ENCODE measurements at places on chromosomes 1 and 21. TPM values are rescaled to one million over a fixed set of nuclear protein-coding genes. Genes with fewer than 3 reads are reported as not detected.
A peak's percentile ranks its signal among the peaks of the same experiment; 100 is the strongest.

- H3K27ac ChIP-seq, result no peak overlapping the region
- peaks cover 5% of the 10 kb centered on the region for H3K4me1 ChIP-seq
- H3K36me3 ChIP-seq, result no peaks in the 10 kb centered on the region
- H3K27me3 ChIP-seq, result no peaks in the 10 kb centered on the region
- no peak overlapping the region for H3K4me3 ChIP-seq
These were observed 27.3 kb upstream of the EPHA2 start for GRCh38 chr1:16183179-16183578.

The GPR52 gene
- 3.4 TPM for total RNA-seq

The AMPD1 gene
- not detected for total RNA-seq

- no peaks in the 10 kb centered on the region for H3K36me3 ChIP-seq
- H3K4me1 ChIP-seq, result no peaks in the 10 kb centered on the region
- H3K4me3 ChIP-seq, result no peak overlapping the region
- H3K27ac ChIP-seq, result no peak overlapping the region
- no peak for DNase-seq
These were observed 93.4 kb upstream of the CASZ1 start for GRCh38 chr1:10889650-10890353.

The CCDC181 gene
- total RNA-seq, result 0.17 TPM

DNA sequence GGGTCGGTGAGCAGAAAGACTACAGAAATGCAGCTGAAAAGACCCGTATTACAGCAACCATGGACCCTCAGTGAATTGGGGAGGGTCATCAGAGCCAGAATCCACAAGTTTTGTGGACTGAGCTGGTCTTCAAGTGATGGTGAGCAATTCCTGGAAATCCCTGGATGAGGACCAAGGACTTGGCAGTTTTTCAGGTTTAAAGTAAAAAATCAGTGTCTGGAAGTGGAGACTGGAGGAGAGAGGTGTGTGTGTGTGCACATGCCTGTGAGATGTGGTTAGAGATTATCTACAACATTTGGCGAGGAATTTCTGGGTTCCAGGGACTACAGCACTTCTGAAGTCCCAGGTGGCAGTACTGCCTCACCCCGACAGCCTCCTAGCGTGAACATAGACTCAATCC is 56.4 kb downstream of the KIRREL1 start:
- no peaks in the 10 kb centered on the region for H3K36me3 ChIP-seq
- H3K27me3 ChIP-seq, result no peaks in the 10 kb centered on the region
- H3K4me3 ChIP-seq, result no peak overlapping the region

DNA sequence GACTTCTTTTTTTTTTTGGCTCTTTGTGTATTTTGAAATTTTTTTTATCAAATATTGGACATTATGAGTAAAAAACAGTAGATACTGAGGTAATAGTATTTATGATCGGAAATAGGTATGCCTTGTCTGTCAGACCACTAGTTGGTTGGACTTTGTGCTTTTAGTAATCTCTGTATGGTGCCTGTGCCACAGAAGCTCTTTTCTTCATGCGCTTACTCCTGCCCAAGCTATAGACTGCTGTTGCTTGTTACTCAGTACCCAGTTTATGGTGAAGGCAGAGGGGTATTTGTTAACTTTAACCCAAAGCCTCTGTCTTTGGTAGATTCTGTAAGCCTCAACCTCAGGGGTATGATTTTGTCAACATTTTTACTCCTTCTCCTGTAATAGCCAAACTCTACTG is 8.6 kb downstream of the SLC30A7 start:
- no peak overlapping the region for H3K27ac ChIP-seq
- peaks cover 28% of the 10 kb centered on the region for H3K4me1 ChIP-seq
- DNase-seq, result no peak
- H3K4me3 ChIP-seq, result no peak overlapping the region
- peaks cover 31% of the 10 kb centered on the region for H3K36me3 ChIP-seq

DNA sequence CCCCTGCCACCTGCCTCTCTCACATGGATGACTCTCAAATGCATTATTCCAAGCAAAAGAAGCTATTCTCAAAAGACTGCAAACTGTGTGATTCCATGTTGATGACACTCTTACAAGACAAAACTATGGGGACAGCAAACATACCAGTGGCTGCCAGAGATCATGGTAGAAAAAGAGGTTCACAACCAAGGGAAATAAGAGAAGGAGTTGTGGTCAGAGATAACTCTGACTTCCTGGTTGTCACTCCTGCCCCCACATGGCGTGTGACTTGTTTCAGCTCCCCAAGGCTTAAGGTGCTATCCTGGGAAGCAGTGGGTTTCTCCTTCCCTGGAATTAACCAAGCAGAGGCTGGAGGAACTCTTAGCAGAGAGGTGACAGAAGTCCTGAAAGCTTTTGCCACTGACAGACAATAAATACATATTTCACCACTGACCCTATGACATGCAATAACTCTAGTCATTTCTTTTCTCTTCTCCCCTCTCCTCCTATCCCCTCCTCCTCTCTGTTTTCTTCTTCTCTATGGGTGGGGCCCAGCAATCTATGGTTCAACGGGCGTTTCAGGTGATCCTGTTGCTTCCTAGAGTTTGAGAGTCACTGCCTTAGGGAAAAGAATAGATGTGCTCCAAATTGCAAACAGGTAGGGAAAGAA is 185.1 kb downstream of the FCRL5 start:
- no peak overlapping the region for H3K4me3 ChIP-seq
- no peak for DNase-seq
- H3K4me1 ChIP-seq, result no peaks in the 10 kb centered on the region
- H3K27ac ChIP-seq, result no peak overlapping the region

DNA sequence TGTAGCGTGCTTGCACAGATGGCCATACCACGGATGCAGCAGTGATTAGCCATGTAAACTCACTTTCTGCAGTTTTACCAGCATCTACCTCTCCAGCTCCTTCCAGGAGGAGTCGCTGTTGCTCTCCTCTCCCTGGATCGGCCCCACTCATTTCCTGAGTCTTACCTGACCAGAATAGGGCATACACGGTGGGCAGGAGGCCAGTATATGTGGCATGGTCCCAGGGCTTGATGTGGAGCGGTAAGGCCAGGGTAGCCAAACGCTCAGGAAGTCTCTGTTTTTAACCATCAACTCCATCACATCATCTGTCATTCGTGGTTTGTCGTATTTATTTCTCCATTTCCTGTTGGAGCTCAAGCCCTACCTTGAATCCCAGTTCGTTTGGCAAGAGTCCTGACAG is 163.4 kb upstream of the USP24 start:
- no peak overlapping the region for H3K27ac ChIP-seq
- H3K27me3 ChIP-seq, result no peaks in the 10 kb centered on the region
- no peaks in the 10 kb centered on the region for H3K4me1 ChIP-seq
- no peak overlapping the region for H3K4me3 ChIP-seq
- H3K36me3 ChIP-seq, result no peaks in the 10 kb centered on the region

The A3GALT2 gene
- not detected for total RNA-seq

GRCh38 chr1:184941735-184942134 is 32.6 kb downstream of the NIBAN1 start:
- H3K4me3 ChIP-seq, result no peak overlapping the region
- no peaks in the 10 kb centered on the region for H3K4me1 ChIP-seq
- DNase-seq, result no peak
- no peaks in the 10 kb centered on the region for H3K36me3 ChIP-seq

GRCh38 chr1:38662126-38662525 is 197.4 kb downstream of the RRAGC start:
- H3K4me1 ChIP-seq, result no peaks in the 10 kb centered on the region
- no peak overlapping the region for H3K4me3 ChIP-seq
- no peaks in the 10 kb centered on the region for H3K36me3 ChIP-seq
- peaks cover 4% of the 10 kb centered on the region for H3K27me3 ChIP-seq

DNA sequence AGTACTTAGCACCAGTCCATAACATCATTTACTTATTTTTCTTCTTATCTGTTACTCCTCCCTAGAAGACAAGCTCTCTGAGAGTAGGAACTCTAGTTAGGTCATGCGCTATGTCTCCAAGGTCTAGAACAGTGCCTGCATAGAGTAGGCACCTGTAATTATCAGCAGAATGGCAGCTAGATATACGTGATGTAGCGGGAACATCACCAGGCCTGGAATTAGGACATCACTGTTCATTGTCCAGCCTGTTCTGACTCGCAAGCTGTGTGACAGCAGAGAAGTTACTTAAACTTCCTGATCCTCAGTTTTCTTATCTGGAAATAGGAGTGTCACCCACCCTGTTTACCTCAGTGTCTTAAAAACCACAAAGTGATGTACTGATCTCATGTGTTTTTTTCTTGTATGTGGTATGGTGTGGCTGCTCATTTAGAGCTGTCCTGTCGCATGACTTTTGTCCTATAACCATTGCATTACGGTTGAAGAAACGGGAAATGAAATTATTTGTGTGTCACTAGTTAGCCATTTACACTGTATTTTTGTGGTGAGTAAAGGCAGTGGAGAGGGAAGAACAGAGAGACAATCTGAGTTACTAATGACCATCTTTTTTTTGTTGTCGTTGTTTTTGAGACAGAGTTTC is 37.1 kb upstream of the EXO1 start:
- no peaks in the 10 kb centered on the region for H3K27me3 ChIP-seq
- no peak overlapping the region for H3K4me3 ChIP-seq
- H3K27ac ChIP-seq, result no peak overlapping the region
- no peaks in the 10 kb centered on the region for H3K36me3 ChIP-seq
- no peaks in the 10 kb centered on the region for H3K4me1 ChIP-seq

The ROR1 gene
- total RNA-seq, result not detected

The BRINP3 gene
- total RNA-seq, result not detected

The CLEC20A gene
- not detected for total RNA-seq

- no peak overlapping the region for H3K27ac ChIP-seq
- no peak for DNase-seq
- no peaks in the 10 kb centered on the region for H3K4me1 ChIP-seq
These were observed 36.0 kb downstream of the ZBTB18 start for GRCh38 chr1:244087021-244087560.

DNA sequence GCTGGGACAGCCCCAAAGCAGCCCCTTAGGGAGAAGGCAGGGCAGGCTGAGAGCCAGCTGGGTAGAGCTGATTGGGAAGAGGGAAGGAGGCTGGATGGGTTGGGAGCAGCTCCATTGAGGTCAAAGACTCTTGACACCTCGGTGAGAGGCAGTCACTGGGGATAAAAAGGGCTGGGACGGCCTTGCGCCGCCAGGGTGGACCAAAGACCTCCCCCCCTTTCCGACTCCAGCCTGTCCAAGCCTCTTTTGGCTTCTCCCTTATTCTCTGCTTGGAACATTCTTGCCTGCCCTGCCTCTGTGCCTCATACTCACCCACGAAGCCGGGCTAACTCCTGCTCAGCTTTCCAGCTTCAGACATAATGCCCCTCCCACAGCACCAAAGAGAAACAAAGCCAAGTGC is 51.1 kb downstream of the LRRC38 start:
- no peak for DNase-seq
- H3K36me3 ChIP-seq, result no peaks in the 10 kb centered on the region
- H3K4me3 ChIP-seq, result no peak overlapping the region
- H3K27me3 ChIP-seq, result no peaks in the 10 kb centered on the region

DNA sequence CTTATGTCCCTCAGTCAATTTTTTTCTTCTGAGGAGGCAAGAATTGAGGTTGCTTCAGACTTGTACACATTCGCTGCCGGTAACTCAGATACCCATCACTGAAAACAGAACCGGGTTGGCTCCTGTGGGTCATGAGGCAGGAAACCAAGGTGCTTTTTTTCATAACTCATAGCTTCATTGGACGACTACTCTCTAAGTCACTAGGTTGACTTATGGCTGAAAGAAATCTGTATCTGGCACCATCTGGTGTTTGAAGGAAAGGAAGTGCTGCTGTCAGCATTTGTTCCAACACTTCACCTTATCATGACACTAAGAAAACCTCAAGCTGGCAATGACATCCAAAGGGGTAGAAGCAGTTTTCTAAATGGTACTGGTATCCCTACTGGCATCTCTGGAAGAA is 82.3 kb downstream of the TBX19 start:
- H3K4me3 ChIP-seq, result peak overlapping the region; percentile 1
- peak overlapping the region; percentile 32 for H3K27ac ChIP-seq
- peaks cover 57% of the 10 kb centered on the region for H3K4me1 ChIP-seq
- DNase-seq, result peak; percentile 83

The TTC22 gene
- total RNA-seq, result 18.6 TPM

GRCh38 chr21:17979763-17980162 is 160.6 kb upstream of the C21orf91 start:
- no peaks in the 10 kb centered on the region for H3K36me3 ChIP-seq
- H3K27me3 ChIP-seq, result no peaks in the 10 kb centered on the region
- no peak for DNase-seq
- no peak overlapping the region for H3K27ac ChIP-seq
- no peak overlapping the region for H3K4me3 ChIP-seq

GRCh38 chr1:64084451-64084850 is 119.0 kb upstream of the UBE2U start:
- H3K4me3 ChIP-seq, result no peak overlapping the region
- no peaks in the 10 kb centered on the region for H3K36me3 ChIP-seq
- no peaks in the 10 kb centered on the region for H3K27me3 ChIP-seq
- DNase-seq, result no peak

The DISP3 gene
- 0.61 TPM for total RNA-seq

The SYPL2 gene
- not detected for total RNA-seq

GRCh38 chr1:2292725-2293450 is 64.8 kb downstream of the SKI start:
- peaks cover 99% of the 10 kb centered on the region for H3K4me1 ChIP-seq
- no peak overlapping the region for H3K4me3 ChIP-seq
- no peaks in the 10 kb centered on the region for H3K27me3 ChIP-seq
- no peaks in the 10 kb centered on the region for H3K36me3 ChIP-seq
- H3K27ac ChIP-seq, result no peak overlapping the region

- DNase-seq, result no peak
- H3K27me3 ChIP-seq, result no peaks in the 10 kb centered on the region
- no peak overlapping the region for H3K27ac ChIP-seq
- H3K4me1 ChIP-seq, result no peaks in the 10 kb centered on the region
- no peaks in the 10 kb centered on the region for H3K36me3 ChIP-seq
These were observed 55.2 kb upstream of the TARBP1 start for GRCh38 chr1:234533975-234534876.

GRCh38 chr1:70164350-70164749 is 41.0 kb downstream of the LRRC40 start:
- no peaks in the 10 kb centered on the region for H3K4me1 ChIP-seq
- no peak overlapping the region for H3K4me3 ChIP-seq
- no peak for DNase-seq
- no peaks in the 10 kb centered on the region for H3K27me3 ChIP-seq

The CFAP74 gene
- total RNA-seq, result not detected

GRCh38 chr1:215282557-215282956 is 200.0 kb downstream of the KCNK2 start:
- no peaks in the 10 kb centered on the region for H3K4me1 ChIP-seq
- no peaks in the 10 kb centered on the region for H3K27me3 ChIP-seq
- no peak overlapping the region for H3K27ac ChIP-seq
- no peaks in the 10 kb centered on the region for H3K36me3 ChIP-seq
- H3K4me3 ChIP-seq, result no peak overlapping the region

- DNase-seq, result no peak
- H3K27me3 ChIP-seq, result no peaks in the 10 kb centered on the region
- H3K27ac ChIP-seq, result no peak overlapping the region
- H3K4me3 ChIP-seq, result no peak overlapping the region
- H3K4me1 ChIP-seq, result peaks cover 16% of the 10 kb centered on the region
These were observed 29.3 kb downstream of the ZNF648 start for GRCh38 chr1:182032251-182032650.

- no peak for DNase-seq
- peaks cover 45% of the 10 kb centered on the region for H3K4me1 ChIP-seq
- H3K36me3 ChIP-seq, result no peaks in the 10 kb centered on the region
- H3K27ac ChIP-seq, result no peak overlapping the region
- H3K27me3 ChIP-seq, result no peaks in the 10 kb centered on the region
These were observed 6.4 kb downstream of the TMPRSS3 start for GRCh38 chr21:42389449-42389835.
